Muscle of back (tissue), 13 donors: ENCODE measurements at places on chromosomes 7 and 10.

GRCh38 chr7:136251826-136252225 is 274.7 kb upstream of the MTPN start:
- no peak for DNase-seq

DNA sequence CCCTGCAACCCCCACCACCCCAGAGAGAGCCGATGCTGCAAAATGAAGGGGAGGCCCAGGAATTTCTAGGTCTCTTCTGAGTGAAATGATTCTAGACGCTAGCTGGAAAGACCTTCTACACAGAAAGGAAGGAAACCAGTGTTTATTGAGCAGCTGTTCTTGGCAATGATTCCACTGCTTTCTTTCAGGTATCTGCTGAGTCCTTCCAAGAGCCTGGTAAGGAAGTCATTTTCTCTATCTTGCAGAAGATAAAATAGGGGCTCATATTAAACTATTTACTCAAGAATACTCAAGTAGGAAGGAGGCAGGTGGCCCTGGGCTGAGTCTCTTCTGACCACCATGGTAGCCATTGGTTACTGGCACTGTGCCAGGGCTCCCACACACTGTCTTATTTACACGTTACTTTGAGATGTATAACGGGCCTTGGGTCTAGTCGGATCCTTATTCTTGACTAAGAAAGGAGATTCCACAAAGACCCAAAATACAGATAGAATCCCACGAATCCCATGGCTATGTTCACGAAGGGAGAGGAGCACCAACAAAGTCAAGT is 112.1 kb downstream of the GALNT11 start:
- DNase-seq = peak; percentile 24

GRCh38 chr7:119711104-119711503 is 561.9 kb upstream of the KCND2 start:
- no peak for DNase-seq

DNA sequence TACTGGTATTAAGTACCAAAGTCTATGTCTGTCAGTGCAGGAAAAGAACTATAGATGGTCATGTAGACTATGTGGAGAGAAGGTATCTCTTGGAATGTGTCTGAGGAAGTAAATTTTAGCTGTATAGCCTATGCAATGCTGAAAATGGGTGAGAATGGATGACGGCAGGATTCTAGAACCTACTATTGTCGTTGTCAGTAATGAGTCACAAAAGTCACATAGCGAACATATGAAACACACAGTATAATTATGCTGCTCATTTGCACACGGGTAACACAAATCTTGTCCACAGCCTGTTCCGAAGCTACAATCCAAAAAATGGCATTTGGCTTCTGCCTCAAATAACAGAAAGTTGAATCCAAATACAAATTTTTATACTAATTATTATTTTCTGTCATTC is 33.6 kb upstream of the KMT2E start:
- no peak for DNase-seq

- peak; percentile 74 for DNase-seq
Observed at GRCh38 chr10:119542988-119543813, 682 bp upstream of the RGS10 start.

DNA sequence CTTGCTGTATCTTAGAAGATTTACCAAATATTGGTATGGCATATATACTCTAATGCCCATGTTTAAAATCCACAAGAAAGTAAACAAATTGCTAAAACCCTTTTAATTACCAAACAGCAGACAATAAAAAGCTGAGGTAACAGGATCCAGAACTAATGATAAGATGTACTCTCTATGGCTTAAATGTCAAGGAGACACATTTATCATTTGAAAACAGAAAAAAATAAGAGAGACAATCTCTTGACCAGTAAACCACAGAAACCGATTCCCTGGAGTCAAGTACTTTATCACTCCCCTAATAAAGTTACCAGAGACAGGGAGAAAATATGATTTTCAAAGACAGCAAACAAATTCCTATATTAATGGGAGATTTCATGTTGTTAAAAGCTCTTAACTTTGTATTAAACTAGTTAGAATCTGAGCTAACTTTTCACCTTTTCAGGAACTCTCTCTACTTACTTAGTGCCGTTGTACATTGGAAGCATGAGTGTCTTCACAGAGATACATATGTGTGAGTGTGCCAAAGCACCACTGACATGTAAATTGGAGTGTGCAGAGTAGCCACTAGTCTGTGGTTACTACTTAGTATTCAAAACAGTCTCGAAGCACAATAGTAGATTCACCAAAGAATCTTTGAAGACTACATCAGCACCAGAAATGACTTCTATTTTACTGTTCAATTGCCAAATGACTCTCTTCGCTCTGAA is 44.2 kb downstream of the TSPAN12 start:
- no peak for DNase-seq

DNA sequence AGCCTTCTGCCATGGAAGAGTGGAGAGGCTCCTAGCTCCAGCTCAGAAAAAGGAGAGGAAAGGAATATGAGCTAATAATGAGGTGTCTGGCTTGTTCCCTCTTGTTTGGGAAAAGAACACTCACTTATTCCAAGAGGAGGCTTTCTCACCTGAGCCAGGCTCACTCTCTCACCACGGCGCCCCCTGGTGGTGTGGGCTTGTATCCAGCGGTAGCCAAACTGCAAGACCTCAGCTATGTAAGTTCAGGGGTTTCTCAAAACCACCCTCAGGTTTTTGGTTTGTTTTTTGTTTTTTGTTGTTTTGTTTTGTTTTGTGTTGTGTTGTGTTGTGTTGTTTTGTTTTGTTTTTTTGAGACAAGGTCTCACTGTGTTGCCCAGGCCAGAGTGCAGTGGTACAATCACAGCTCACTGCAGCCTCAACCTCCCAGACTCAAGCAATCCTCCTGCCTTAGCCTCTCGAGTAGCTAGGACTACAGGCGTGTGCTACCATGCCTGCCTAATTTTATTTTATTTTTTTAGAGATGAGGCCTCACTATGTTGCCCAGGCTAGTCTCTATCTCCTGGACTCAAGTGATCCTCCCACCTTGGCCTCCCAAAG is 124.0 kb downstream of the TMEM130 start:
- peak; percentile 60 for DNase-seq

- DNase-seq = no peak
Observed at GRCh38 chr7:144776447-144776846, 59.4 kb downstream of the TPK1 start.

DNA sequence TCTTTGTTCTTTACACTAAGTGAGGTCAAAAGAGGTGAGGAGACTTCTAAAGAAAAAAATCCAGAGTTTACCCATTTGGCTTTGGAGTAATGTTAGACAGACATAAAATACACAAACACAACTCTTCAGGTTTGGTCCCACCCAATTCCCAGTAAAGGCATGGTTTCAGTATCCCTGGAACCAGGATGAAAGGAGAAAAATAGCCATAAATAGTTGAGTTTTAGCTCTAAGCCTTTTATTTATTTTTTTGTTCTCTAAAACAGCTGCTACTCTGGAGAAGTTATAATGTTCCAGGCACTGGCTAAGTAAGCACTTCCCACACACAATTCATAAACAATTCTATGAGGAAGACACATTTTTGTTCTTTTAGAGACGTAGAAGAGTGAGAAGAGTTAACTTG is 4.0 kb downstream of the ABCB1 start:
- no peak for DNase-seq

DNA sequence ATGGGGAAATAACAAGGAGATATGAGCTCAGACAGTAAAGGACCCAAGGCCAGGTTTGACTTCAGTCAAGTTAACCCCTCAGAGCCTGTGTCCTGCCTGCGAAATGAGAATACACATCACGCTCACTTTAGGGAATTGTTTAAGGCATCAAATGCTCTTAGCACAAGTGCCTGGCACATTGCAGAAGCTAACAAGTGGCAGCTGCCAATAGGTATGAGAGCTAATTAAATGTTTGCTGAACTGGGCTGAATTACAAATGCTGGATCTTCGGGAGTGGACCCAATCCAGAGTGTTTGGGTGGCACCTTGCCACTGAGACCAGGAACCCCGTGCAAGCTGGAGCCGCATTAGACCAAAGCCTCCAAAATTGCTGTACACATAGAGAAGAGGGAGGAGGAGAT is 136.8 kb downstream of the C10orf90 start:
- DNase-seq = no peak

GRCh38 chr10:2951235-2951835 is 116.0 kb upstream of the PFKP start:
- no peak for DNase-seq

GRCh38 chr10:89207181-89207800 is at the start of gene CH25H:
CH25H (minus strand) TSS chr10:89207317; CDS start chr10:89207292, 25 bp downstream.
- DNase-seq = peak; percentile 86

GRCh38 chr7:44955733-44956132 is 23.1 kb downstream of the MYO1G start:
- no peak for DNase-seq

DNA sequence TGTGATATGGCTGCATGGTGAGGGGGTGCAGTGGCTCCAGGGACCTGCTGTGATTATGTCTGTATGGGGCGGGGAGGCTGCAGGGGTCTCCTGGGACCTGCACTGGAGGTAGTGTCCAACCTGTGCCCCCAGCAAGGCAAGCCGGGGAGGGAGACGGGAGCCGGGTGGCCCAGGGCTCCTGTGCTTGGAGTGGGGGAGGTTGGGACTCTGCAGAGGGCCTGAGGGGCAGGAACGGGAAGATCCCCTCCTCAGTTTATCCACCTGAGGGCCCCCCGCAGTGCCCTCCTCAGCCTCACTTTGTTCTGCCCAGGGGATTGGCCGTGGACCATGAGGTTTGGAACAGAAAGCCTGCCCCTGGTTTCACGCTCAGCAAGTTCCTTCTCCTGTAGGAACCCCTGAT is 22.8 kb upstream of the PWWP2B start:
- no peak for DNase-seq

DNA sequence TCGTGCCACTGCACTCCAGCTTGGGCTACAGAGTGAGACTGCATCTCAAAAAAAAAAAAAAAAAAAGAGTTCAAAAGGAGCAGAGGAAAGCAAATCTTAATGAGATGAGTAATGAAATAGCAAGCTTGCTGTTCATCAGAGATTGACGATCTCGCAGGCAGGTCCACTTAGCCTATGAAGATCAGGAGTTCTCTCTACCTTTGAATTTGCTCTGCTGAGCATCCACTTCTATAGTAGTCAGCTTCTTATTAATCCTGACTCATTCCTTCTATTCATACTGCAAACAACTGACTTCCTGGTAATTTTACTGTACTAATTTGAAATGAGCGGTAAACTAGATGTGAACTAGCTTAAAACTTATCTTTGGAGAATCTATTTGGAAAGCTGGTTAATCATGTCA is 1014.6 kb downstream of the GATA3 start:
- DNase-seq = no peak

GRCh38 chr10:10317151-10317550 is 700.5 kb upstream of the CELF2 start:
- DNase-seq = no peak

DNA sequence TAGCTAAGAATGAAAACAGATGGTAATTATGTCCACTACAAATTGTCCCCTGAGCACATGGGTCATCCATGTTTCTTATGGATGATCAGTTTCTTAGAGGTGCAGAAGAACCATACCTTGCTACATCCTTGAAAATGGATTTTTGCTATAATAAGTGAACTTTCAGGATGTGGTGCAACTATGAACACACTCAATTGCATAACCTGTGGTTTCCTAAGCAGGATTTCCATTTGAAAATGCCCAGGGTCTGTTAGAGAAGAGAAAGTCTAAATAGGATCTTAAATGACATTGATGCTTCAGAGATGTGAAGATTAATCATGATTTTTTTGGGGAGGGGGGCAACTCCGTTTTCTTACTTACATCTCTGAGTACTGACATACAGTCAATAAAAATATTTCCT is 39.6 kb upstream of the CACNB2 start:
- DNase-seq = no peak

DNA sequence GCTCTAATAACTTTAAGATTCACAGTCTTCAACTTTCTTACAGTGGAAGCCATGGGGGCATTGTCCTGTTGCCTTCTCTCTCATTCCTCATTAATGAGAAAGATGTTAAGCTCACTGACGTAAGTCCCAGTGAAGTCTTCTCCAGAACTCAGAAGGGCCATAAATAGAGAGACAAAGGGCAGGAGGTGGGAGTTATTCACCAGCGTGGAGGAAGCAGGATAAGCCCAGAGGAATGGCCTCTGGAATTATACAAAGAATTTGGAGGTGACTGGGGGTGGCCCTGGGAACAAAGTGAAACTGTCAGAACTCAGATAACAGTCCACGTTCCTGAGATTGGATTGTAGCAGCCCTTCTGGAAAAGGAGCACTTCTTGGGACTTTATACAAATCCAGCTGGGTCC is 52.4 kb downstream of the SORBS1 start:
- DNase-seq = no peak

GRCh38 chr10:60717852-60718251 is 60.4 kb upstream of the CDK1 start:
- no peak for DNase-seq

DNA sequence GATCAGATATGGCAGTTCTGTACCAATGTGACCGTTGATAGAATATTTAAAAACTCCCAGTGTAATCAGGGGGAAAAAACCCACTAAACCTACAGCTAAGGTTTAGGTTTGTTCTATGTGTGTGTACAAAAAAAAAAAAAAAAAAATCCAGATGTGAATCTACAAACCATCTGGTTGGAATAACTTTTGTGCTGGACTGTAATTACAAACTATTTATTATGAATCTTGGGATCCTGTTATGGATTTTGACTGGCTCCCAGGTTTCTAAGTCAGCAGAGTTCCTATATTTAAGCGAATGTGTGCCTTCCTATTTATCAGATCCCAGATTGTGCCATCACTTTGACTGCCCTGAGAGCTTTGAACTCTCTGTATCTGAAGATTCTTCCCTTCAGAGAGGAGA is 29.1 kb downstream of the BMPER start:
- peak; percentile 67 for DNase-seq

GRCh38 chr7:51759985-51760384 is 443.4 kb upstream of the COBL start:
- no peak for DNase-seq

GRCh38 chr7:10205696-10206095 is 768.0 kb upstream of the PHF14 start:
- no peak for DNase-seq

- peak; percentile 59 for DNase-seq
Observed at GRCh38 chr7:20598459-20599309, 16.8 kb upstream of the ABCB5 start.

DNA sequence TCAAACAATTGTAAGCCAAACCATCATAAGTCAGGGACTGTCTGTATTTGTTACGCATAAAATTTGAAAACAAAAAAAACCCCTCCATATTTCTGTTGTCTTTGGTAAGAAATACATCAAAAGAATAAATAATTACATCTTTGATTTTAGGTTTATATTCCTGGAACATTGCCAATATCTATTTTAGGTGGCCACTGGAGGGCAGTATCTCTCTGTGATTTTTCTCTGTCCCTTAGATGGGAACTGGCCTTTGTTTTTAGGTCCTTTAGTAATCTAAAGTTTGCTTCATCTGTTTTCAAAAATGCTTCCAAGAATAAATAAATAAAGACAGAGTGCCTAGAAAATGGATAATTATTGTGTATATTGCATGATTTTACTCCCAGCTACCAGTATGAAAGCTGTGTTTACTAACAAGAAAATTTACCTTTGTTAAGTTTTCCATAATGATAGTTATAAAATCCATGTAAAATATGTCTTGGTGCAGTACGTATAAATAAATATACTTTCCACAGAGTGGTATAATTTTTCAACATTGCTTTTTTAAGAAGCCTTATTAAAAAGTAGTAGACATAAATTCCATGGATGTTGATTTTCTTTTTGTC is 64.2 kb downstream of the PHYHIPL start:
- peak; percentile 78 for DNase-seq

- no peak for DNase-seq
Observed at GRCh38 chr10:131723297-131724168, 177.3 kb upstream of the PPP2R2D start.

- DNase-seq = no peak
Observed at GRCh38 chr10:60006062-60006461, 99.7 kb upstream of the CCDC6 start.
